ENCODE measurements at places on chromosomes 5 and 9.

GRCh38 chr5:158755986-158756385 lies 343.7 kb downstream of the EBF1 start:
- no peak for DNase-seq

DNA sequence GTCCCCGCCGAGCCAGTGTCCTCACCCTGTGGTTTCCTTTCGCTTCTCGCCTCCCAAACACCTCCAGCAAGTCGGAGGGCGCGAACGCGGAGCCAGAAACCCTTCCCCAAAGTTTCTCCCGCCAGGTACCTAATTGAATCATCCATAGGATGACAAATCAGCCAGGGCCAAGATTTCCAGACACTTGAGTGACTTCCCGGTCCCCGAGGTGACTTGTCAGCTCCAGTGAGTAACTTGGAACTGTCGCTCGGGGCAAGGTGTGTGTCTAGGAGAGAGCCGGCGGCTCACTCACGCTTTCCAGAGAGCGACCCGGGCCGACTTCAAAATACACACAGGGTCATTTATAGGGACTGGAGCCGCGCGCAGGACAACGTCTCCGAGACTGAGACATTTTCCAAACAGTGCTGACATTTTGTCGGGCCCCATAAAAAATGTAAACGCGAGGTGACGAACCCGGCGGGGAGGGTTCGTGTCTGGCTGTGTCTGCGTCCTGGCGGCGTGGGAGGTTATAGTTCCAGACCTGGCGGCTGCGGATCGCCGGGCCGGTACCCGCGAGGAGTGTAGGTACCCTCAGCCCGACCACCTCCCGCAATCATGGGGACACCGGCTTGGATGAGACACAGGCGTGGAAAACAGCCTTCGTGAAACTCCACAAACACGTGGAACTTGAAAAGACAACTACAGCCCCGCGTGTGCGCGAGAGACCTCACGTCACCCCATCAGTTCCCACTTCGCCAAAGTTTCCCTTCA lies 1.4 kb downstream of the GLIS3 start:
- no peak for DNase-seq

- DNase-seq = no peak
Observed at GRCh38 chr9:618478-618877, 223.0 kb upstream of the DMRT1 start.

GRCh38 chr9:91416096-91416712 lies 7.4 kb downstream of the NFIL3 start:
- no peak for DNase-seq

DNA sequence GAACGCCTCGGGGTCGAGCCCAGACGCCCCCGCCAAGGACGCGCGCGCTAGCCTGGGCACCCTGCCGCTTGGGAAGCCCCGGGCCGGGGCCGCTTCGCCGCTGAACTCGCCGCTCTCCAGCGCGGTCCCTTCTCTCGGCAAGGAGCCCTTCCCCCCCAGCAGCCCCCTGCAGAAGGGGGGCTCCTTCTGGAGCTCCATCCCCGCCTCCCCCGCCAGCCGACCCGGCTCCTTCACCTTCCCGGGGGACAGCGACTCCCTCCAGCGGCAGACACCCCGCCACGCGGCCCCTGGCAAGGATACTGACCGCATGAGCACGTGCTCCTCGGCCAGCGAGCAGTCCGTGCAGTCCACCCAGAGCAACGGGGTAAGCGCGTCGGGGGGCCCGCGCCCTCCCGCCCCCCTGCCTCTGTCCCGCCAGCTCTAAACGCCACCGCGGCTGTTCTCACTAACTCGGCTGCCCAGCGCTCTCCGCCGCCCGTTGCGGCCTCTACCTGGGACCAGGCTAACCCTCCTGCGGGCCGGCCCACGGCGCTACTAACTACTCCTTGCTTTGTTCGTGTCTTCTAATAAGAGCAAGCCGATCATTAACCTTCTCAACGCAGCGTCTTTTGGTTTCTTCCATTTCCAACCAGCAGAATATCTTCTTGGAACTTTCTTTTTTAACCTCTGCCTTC lies 93.6 kb upstream of the OTULINL start:
- no peak for DNase-seq

DNA sequence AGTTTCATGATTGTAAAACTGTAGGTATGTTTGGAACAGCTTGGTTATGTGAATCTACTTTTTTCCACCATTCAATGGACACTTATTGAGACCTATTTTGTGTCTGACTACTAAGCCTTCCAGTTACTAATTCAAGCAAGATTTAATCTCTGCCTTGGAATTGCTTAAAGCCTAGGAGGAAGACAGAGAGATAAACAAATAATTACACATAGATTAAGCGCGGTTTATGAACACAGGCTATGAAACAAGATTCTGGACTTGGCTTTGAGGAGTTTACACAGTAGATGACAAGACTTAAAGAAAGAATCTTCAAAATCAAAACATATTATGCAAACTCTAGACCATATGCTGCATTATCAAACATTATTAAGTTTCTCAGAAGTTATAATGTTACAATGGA lies 340.4 kb downstream of the RASEF start:
- no peak for DNase-seq

DNA sequence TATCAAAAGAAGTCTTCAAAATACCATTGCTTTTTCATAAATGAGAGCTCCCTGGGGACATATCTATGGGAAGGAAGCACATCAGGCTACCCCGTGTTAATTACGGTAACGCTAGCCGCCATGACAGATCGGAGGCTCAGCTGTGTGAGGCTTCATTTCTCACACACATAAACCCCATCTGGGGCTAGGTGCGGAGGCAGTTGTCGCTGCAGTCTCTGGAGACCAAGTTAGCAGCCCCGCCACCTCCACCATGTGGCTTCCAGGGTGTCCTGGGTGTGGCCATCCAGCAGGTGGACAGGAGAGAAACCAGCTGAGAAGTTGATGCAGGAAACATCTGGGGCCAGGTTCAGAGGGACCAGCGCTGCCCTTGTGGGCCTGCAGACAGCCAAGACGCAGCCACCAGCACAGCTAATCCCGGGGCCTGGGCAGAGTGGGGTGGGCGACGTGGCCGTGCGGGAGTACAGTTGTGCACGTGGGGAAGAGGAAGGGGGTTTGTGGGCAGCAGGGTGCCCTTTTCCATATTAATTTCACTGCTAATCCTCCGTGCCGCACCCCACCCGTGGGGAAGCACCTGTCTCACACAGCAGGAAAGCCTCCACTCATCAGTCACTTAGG lies 426.5 kb downstream of the IRX1 start:
- no peak for DNase-seq

- DNase-seq = no peak
Observed at GRCh38 chr9:32500768-32501167, 25.2 kb downstream of the RIGI start.

DNA sequence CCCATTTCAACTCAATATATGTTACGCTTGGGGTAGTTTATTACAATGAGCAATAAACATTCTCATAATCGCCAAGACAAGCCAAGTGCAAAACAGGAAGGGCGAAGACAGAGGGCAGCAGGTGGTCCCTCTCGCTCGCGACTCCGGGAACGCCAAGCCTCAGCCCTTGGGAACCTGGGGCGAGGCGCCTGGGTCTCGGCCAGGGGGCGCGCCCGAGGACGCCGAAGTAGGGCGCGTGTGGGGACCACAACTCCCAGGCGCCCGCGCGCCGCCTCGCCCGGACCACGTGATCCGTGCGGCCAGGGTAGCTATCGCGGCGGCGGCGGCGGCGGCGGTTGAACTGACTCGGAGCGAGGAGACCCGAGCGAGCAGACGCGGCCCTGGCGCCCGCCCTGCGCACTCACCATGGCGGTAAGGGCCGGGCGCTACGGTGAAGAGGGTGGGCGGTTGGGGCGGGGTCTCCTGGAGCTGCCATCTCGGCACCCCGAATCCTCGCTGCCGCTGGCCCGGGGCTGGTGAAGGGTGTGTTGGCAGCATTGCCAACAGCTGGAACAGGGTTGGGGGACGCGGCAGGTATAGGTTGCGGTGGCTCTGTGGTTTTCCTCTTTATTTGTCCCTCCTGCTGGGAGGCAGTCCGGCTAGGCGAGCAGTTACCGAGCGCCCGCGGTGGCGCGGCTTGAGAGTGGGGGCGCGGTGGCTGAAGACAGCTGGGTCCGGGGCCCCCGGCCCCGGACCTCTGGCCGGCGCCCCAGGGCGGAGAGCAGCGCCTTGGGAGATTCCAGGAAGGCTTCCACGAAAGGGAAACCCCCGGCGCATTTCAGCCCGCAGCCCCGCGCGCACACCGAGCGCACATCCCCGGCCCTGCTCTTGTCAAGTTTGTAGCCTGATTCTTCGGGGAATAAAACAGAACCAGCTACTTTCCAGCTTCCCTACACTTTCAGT lies at the start of gene SLC31A2:
TSS of gene SLC31A2 (plus strand) at position 338 of the 942 bp plus-strand sequence. CDS start at position 406, 68 bp downstream.
- peak; percentile 64 for DNase-seq

DNA sequence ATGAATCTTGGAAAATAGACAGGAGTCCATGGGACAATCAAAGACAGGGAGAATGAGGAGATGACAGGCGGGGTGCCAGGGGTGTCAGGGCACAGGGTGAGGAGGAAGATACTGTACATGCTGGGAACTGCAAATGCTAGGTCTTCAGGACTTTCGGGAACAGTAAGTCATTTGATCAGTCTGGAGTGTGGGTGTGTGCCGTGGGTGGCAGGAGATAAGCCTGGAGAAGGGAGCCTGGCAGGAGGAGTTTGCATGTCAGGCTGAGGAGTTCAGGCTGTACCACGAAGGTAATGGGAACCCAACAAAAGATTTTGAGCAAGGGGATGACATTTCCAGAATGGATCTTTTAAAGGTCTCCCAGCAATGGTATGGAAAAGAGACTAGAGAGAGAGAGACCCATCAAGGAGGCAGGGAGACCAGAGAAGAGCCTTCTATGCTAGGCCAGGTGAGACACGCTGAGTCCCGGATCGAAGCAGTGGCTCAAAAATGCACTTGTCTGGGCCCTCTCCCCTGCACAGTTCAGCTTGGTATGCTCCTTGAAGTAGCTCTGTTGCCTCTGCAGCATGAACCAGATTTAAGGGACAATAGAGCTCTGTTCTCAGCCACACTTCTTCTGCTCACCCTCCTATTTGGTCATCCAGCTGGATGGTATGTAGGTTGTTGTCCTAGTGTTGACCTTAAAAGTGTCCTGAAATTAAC lies 77.0 kb upstream of the FER start:
- no peak for DNase-seq

DNA sequence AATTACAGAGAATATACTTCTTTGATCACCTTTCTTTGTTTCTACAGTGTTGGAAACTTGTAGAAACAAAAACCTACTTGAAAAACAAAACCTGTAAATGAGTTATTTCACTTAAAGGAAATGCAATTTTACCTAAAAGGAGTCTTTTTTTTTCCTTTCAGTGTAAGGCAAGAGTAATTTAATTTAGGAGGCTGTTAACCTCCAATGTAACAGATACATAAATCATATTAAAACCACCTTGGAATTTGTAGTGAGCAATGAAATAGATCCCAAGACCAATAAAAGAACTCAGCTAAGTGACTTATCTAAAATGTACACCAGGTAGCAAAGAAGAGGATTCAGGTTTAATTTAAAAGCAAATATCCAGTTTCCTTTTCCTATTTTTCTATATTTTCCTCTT lies 524.8 kb downstream of the CSNK1G3 start:
- no peak for DNase-seq

DNA sequence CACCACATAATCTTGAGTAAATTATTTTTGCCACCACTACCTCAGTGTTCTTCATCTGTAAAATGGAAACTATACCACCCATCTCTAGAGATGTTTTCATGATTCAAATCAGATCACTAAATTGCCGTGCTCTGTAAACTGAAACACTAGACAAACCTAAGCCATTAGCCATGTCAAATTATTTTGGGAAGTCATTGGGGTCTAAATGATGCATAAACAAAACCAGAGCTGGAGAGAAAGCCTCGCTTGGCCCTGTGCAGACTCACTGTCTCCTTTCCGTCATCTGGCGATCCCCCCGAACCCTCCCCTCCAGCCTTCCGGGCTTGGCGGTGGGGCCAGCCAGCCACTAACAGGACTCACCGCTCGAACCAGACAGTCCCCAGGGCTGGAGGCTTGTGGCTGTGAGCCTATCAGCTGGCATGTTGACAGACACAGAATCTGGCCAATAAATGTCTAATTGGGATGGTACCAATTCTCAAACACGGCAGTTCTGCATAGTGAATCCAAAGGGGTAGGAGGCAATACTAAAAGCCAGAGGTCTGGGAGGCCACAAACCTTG lies 256.5 kb downstream of the SEC61B start:
- DNase-seq = no peak

DNA sequence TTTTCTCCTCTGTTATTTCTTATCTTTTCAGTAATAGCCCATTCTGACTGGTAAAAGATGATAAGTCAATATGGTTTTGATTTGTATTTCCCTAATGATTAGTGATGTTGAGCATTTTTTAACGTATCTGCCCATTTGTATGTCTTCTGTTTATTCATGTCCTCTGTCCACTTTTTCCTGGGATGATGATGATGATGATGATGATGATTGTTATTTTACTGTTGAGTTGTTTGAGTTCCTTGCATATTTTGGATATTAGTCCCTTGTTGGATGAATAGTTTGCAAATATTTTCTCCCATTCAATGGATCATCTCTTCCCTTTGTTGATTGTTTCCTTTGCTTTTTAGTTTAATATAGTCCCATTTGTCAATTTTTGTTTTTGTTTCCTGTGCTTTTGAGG lies 27.0 kb downstream of the UTP15 start:
- no peak for DNase-seq

DNA sequence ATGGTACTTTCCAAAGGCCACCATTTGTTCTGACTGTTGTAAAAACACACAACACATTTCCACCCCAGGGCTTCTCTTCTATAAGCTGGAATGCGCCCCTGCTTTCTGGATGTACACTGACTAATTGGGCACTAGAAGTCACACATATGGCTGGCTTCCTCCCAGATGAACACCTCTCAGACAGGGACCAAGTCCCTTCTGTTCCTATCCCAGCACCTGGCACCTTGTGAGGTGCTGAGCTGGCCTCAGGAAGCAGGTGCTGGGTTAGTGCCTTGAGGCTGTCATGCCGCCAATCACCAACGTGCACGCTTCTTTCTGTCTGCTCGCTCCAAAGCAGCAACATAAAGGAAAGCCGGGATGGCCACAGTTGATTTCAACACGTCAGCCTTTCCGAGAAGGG lies 93.2 kb downstream of the FSTL4 start:
- no peak for DNase-seq

GRCh38 chr5:33232731-33233505 lies 207.8 kb upstream of the TARS1 start:
- DNase-seq = no peak

DNA sequence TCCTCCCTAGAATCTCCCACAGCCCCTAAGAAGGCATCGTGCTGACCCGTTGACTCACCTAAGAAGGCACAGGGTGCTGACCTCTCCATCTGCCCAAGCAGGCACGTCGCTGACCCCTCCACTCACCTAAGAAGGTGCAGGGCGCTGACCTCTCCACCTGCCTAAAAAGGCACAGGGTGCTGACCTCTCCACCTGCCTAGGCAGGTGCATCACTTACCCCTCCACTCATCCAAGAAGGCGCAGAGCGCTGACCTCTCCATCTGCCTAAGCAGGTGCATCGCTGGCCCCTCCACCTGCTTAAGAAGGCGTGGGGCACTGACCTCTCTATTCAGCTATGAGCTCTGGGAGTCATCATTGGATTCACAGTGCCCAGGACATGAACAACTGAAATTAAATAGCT lies 54.4 kb upstream of the FCN1 start:
- DNase-seq = no peak

DNA sequence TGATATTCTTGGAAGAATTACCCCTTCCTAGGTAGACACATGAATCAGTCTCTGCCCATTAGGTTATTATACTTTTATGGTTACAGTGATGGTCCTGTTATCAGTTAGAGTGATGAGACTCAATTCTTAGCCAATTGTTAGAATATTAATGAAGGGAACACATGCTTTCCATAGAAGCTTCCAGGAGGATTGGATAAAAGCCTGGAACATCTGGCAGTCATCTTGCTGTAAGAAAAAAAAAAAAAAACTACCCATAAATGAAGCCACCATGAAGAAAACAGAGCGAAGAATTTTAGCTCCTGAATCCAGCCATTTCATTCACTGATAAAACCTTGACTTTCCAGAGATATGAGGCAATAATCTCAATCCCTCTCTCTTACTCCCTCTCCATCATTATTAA lies 262.5 kb upstream of the GRIN3A start:
- no peak for DNase-seq
